ENCODE measurements at places on chromosomes 1 and 21.

- DNase-seq: no peak
Observed at GRCh38 chr1:217620814-217621213, 10.1 kb downstream of the GPATCH2 start.

DNA sequence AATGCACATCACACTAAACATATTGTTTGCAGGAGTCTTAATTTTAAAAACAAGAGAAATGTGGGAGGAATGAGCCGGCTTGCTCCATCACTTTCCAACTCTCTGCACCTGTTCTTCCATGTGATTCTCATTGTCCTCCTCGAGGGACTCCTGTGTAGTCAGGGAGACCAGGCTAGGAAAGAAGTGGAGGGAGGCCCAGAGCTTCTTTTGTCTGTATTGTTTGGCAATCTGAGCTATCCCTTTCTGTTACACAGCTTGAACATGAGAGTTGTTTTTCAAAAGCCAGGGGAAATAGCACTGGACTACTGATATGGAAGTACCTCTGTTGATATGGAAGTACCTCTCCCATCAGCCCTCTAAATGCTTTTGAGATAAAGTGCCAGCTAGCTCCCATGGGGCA is 18.8 kb upstream of the LRRC8D start:
- DNase-seq: no peak

- no peak for DNase-seq
Observed at GRCh38 chr21:17406202-17406601, 106.6 kb upstream of the CXADR start.

DNA sequence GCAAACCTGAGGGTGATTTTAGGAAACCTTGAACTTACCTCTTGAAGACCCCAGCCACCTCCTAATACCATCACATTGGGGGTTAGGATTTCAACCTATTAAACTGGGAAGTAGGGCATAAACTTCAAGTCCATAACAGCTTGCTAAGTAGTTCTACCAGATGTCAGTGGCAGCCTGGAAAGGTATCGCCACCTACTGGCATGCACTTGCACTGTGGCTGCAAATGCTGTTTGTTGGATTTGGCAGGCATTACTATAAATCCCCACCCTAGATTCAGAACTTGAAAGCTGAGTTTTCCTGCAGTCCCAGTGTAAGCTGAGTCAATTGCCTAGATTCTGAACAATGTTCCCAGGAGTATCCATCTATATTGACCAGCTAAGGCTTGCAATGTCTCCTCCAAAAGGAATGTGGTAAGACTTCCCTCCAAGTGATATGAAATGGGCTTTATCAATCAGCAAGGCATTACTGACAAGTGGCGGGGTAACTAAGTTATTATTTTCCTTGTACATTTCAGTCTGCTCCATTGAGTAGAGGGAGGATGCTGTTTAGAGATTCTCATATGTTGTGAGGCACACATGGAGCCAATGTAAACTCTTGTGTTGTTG is 474.5 kb downstream of the PTPRC start:
- peak; percentile 55 for DNase-seq

- DNase-seq: no peak
Observed at GRCh38 chr1:191152776-191153175, 675.1 kb upstream of the BRINP3 start.

- DNase-seq: no peak
Observed at GRCh38 chr1:221919341-221919740, 177.5 kb upstream of the DUSP10 start.

- no peak for DNase-seq
Observed at GRCh38 chr21:34215501-34215900, 142.1 kb downstream of the MRPS6 start.

DNA sequence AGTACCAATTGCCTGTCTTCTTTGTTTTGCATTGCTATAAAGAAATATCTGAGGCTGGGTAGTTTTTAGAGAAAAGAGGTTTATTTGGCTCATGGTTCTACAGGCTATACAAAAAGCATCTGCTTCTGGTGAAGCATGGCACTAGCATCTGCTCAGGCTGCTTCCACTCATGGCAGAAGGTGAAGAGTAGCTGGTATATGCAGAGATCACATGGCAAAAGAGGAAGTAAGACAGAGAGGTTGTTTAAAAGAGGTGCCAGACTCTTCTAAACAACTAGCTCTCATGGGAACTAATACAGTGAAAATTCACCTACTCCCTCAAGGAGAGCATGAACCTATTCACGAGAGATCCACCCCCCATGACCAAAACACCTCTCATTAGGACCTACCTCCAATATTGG is 56.7 kb upstream of the GUCA2B start:
- DNase-seq: no peak

GRCh38 chr1:77716065-77716464 is 33.6 kb upstream of the ZZZ3 start:
- DNase-seq: no peak

GRCh38 chr1:97506368-97506767 is 414.5 kb downstream of the DPYD start:
- no peak for DNase-seq

DNA sequence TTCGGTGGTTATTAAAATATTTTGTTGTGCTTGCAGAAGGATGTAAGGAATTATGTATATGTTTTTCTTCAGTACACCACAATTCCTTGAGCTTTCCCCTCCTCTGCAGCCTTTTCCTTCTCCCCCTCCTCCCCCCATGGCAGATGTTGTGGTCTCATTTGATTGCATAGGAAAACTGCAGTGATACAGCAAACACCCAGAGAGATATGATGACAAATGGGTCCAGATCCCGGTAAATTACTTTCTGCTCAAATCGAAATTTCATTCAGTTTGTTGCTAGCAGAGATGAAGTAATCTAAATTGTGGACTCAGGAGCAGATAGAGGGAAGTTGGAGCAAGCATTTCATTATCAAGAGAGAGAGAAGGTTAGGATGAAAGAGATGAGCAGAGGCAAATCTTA is 9.9 kb downstream of the LMO4 start:
- DNase-seq: no peak

DNA sequence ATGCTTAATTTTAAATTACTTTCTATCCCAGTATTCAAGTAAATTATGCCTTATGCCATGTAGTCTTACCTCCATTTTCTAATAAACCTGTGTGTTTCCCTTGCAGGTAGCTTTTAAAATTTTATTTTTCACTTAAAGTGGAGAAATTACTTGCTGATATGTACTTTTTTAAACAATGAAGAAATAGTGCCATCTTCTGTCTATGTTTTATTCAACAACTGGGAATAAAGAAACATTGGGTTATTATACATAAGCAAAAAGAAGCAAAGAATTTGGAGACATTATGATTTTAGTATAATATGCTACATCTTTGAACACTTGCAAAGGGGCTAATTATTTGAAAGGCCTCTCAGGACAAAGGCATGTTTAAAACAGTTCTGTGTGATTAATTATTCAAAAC is 1912.9 kb downstream of the MRPL39 start:
- no peak for DNase-seq

DNA sequence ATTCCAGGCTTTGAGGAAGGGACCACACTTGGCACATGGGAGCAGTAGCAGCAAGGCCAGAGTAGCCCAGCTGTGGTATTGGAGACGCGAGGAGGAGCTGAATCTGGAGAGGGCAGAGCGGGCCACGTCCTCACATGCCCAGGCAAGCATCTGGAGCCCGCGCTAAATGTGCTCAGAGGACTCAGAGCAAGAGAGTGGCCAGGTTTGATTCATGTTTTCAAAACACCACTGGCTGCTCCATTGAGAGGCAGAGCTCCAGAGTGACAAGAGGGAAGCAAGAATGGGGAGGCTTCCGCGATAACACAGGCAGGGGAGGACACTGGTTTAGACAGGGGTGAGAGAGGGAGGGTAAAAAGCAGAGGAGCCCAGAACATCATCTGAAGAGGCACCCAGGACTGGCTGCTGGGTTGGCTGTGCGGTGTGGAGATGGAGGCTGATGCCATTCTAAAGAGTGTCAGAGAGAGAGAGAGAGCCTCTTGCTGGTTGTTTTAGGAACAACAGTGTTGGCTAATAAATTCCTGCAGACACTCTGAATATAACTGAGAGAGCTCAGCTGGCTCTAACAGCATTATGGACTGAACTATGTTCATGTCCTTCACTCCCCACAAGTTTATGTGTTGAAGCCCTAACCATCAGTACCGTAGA is 32.3 kb downstream of the RCAN1 start:
- peak; percentile 45 for DNase-seq

GRCh38 chr1:229841230-229841629 is 215.2 kb downstream of the URB2 start:
- DNase-seq: no peak

- DNase-seq: no peak
Observed at GRCh38 chr1:217004776-217005436, 281.7 kb upstream of the ESRRG start.

DNA sequence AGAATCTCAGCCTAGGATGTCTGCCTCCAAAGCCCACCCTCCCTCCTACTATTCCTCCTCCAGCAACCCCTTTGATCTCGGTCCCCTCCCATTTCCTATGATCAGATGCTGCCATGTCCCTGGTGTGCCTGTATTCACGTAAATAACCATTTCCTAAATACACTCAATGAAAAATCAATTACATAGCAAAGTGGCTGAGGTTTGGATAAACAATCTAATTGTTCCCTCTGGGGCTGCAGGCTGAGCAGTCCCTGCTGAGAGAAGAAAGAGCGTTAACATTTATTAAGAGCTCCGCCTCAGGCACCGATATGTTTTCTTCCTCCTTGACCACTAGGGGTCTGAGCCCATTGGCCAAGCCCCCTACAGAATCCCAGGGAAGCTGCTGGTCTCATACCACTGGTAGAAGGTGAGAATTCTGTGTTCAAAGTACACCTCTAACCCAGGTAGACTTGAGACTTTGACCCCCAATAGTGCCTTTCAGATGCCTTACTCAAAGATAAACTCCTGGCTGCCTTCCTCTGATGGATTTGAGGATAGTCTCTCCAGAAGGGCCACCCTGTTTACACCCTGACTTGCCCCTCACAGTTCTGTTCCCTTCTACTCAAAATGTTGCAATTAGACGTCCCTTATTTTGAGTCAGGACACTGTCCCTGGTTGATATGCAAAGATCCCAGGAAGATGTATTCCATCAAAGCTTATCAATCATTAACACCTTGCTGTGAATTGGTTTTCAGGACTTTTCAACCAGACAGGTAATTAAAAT is 33.9 kb upstream of the CAMK1G start:
- peak; percentile 70 for DNase-seq

- DNase-seq: no peak
Observed at GRCh38 chr1:19456968-19457441, 28.3 kb downstream of the CAPZB start.

- DNase-seq: no peak
Observed at GRCh38 chr1:156226116-156226538, 13.3 kb downstream of the PMF1 start.

DNA sequence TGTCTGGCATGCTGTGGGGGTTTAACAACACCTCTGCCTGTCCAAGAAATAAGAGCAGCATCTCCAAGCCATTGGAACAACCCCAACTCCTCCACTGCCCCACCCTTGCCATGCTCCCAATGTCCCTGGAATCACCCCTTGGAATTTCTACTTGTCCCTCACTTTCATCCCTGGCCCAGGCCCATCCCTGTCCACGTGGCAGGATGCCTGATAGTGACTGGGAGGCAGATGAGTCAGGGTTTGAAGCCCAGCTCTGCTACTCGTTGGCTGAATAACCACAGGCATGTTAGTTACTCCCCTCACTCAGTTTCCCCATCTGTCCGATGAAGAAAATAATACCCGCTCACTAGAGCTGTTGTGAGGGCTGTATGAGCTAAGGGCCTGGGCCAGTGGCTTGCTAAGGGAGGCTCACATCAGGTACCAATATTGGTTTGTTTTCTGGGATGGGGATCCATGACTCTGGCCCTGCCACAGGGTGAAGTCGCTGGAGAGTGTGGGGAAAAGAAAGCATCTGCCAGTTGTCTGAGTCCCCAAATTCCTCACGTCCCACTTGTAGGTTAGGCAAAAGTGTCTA is 99.4 kb upstream of the TLR5 start:
- DNase-seq: no peak

- DNase-seq: no peak
Observed at GRCh38 chr1:58763214-58763613, 20.6 kb downstream of the JUN start.

DNA sequence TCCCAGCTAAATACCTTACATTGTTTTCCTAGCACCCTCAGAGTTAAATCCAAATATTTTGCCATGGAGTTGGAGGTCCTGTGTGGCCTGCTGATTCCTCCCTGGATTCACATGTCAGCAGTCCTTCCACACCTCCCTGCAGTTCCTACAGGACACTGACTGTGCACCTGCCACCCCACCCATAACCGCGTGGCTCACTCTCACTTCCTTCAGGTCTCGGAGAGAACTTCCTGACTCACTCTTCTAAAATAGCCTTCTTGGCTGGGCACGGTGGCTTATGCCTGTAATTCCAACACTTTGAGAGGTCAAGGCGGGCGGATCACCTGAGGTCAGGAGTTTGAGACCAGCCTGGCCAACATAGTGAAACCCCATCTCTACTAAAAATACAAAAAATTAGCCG is 8.4 kb upstream of the CAMTA1 start:
- no peak for DNase-seq

DNA sequence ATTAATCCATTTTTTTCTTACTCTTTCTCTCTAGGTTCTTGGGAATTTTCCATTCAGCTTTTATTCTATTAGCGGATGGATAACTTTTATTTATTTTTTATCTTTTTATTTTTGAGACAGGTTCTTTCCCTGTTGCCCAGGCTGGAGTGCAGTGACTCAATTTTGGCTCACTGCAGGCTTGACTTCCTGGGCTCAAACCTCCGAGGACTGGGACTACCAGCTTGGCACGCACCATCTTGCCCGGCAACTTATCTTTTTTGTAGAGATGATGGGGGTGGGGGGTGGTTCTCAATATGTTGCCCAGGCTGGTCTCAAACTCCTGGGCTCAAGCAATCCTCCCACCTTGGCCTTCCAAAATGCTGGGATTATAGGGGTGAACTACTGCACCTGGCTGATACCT is 36.1 kb upstream of the CHIT1 start:
- no peak for DNase-seq

DNA sequence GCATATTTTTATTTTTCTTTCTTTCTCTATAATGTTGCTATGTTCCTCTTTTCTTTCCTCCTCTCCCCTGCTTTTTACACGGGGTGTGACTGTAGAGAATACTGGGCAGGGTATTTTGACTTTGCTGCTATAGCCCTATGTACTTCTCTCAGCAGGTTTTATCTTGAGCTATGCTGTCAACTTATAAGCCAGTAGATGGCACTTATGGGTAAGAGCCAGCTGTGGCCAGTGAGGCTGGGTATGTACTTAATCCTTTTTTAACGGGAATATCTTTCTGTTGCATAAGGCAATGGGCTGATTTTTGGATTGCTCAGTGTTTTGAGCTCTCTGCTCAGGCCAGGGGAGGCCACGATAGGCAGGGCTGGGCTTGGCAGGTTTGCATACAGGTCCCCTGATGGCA is 99.0 kb downstream of the KCNK2 start:
- no peak for DNase-seq

DNA sequence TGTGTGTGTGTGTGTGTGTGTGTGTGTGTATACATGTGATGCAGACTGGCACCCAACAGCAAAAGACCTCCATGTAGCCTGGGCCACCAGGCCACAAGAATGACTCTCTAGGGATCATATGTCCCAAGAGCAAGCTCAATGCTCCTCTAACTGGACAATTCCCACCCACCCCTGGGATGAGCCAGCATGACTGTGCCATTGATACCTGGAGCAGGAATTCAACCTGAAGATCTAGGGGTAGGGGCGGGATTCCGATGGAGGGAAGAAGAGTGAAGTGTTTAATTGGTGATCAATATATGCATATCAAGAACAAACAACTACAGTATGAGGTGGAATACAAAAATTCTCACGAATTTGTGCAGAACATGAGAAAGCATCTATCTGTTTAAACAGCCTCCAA is 136.2 kb downstream of the PSMG1 start:
- DNase-seq: no peak
